ENCODE measurements at places on chromosomes 5 and 9. TPM values are rescaled to one million over a fixed set of nuclear protein-coding genes. Genes with fewer than 3 reads are reported as not detected.

DNA sequence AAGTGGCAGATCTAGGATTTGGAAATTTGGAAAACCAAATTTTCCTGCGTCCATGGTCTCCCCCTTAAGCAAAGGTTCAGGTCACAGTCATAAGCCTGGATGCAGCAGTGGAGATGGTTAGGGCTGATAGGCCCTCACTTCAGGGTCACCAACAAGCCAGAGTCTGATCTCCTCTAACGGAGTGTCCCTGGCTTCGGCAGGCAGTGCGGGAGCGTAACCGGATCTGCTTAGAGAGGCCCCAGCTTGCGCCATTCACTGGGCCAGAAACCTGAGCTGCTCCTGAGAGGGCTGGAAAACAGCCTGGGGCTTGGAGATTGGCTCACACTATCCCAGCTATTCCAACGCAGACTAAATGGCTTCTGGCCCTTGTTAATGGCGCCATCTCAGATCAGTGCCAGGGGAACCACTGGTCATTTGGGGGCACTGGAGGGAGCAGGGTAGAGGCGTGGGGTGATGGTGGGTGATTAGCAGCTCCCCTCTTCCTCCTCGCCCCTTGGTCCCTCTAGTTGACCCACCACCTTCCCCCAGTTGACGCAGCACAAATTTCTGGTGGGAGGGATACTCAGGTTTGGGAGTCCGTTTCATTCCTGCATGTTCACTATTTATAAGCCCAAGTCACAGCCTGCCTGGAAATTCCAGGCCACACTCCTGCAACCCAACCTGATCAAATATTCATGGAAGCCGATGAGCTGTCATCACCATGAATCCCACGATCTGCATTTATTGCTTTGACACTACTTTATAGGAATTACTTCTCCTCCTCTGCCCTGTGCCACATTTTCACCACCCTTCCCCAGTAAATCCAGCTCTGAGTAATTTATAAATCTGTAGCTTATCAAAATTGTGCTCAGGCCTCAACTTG, 134.6 kb upstream of the CPEB4 start:
- H3K27me3 ChIP-seq = no peaks in the 10 kb centered on the region
- H3K4me1 ChIP-seq = no peaks in the 10 kb centered on the region
- no peak for DNase-seq
- no peak overlapping the region for H3K4me3 ChIP-seq
- no peak overlapping the region for H3K27ac ChIP-seq

GRCh38 chr9:34578241-34579103, 11.1 kb downstream of the CNTFR start:
- no peaks in the 10 kb centered on the region for H3K36me3 ChIP-seq
- H3K27ac ChIP-seq = no peak overlapping the region
- no peaks in the 10 kb centered on the region for H3K4me1 ChIP-seq
- H3K27me3 ChIP-seq = no peaks in the 10 kb centered on the region
- DNase-seq = no peak

DNA sequence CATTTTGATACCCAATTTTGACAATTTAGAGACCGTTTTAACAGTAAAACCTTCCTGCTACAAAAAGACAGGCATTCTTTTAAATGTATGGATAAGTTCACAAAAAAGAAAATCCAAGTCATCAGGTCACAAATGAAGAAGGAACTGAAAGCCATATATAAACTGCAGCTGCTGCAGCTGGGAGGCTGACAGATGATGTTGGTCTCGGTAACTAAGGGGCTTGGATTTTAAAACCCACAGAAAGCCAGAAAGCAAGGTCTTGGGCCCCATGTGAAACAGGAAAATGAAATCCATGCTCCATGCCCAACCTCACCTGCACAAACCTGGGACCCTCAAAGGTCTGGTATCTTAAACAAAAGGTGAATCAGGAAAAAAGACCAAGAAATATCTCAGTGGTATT, 15.7 kb upstream of the C5orf34 start:
- H3K27ac ChIP-seq = no peak overlapping the region
- DNase-seq = no peak
- H3K4me3 ChIP-seq = no peak overlapping the region

- H3K27me3 ChIP-seq = no peaks in the 10 kb centered on the region
- peak overlapping the region; percentile 82 for H3K27ac ChIP-seq
- H3K4me3 ChIP-seq = no peak overlapping the region
- H3K36me3 ChIP-seq = peaks cover 8% of the 10 kb centered on the region
- H3K4me1 ChIP-seq = peaks cover 28% of the 10 kb centered on the region
These were observed 23.5 kb downstream of the RIGI start for GRCh38 chr9:32502464-32502863.

DNA sequence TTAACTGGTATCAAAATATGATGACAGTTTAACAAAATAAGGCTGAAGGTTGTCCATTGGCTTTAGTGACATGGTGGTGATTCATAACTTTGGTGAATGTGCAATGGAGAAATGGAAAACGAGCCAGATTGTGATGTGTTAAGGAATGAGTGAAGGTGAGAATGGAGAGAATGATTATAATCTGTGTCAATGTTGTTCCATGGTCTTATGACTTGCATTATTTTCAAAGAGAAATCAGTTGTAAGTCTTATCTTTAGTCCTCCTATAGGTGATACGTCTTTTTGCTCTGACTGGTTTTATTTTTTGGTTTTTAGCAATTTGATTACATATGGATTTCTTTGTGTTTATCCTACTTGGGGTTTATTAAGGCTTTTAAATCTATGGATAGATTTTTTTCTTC, 12.7 kb downstream of the OR1L6 start:
- DNase-seq = no peak
- no peak overlapping the region for H3K4me3 ChIP-seq
- H3K36me3 ChIP-seq = no peaks in the 10 kb centered on the region
- no peak overlapping the region for H3K27ac ChIP-seq
- H3K27me3 ChIP-seq = peaks cover 3% of the 10 kb centered on the region
- no peaks in the 10 kb centered on the region for H3K4me1 ChIP-seq

GRCh38 chr5:33852837-33853236, 39.0 kb downstream of the ADAMTS12 start:
- H3K27ac ChIP-seq = no peak overlapping the region
- H3K36me3 ChIP-seq = no peaks in the 10 kb centered on the region
- DNase-seq = no peak
- no peaks in the 10 kb centered on the region for H3K27me3 ChIP-seq
- H3K4me3 ChIP-seq = no peak overlapping the region

GRCh38 chr9:77251050-77251449, 73.7 kb downstream of the VPS13A start:
- no peaks in the 10 kb centered on the region for H3K27me3 ChIP-seq
- no peak overlapping the region for H3K4me3 ChIP-seq
- no peak overlapping the region for H3K27ac ChIP-seq
- no peak for DNase-seq
- no peaks in the 10 kb centered on the region for H3K36me3 ChIP-seq

DNA sequence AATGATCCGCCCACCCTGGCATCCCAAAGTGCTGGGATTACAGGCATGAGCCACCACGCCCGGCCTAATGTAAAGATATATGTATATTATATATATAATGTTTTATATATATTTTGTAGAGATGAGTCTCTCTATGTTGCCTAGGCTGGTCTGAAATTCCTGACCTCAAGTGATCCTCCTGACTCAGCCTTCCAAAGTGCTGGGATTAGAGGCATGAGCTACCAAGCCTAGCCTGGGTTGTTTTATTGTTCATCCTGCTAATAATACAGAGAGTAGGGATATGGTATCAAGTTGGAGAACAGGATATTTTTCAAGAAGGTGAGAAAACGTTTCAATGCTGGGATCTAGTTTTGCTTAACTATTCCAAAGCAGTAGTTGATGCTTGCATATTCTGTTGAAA, 2.9 kb downstream of the SEC24A start:
- H3K4me3 ChIP-seq = no peak overlapping the region
- DNase-seq = no peak
- H3K27me3 ChIP-seq = no peaks in the 10 kb centered on the region
- H3K4me1 ChIP-seq = peaks cover 14% of the 10 kb centered on the region

- no peaks in the 10 kb centered on the region for H3K36me3 ChIP-seq
- no peak for DNase-seq
- H3K27ac ChIP-seq = no peak overlapping the region
- no peaks in the 10 kb centered on the region for H3K4me1 ChIP-seq
These were observed 321.2 kb downstream of the CDH12 start for GRCh38 chr5:22531986-22532385.

The PCDHGA6 gene
- 1.6 TPM for total RNA-seq

GRCh38 chr5:38134810-38135209, 123.5 kb upstream of the EGFLAM start:
- H3K36me3 ChIP-seq = no peaks in the 10 kb centered on the region
- no peaks in the 10 kb centered on the region for H3K4me1 ChIP-seq
- no peak overlapping the region for H3K27ac ChIP-seq
- no peak for DNase-seq
- H3K27me3 ChIP-seq = peaks cover 94% of the 10 kb centered on the region
- no peak overlapping the region for H3K4me3 ChIP-seq

All from PC-3 (cell line).